ENCODE measurements at places on chromosomes 6 and 20.

GRCh38 chr6:15429141-15430110, 183.6 kb downstream of the JARID2 start:
- DNase-seq, result no peak

GRCh38 chr20:41275301-41275731, 42.2 kb downstream of the ZHX3 start:
- no peak for DNase-seq

DNA sequence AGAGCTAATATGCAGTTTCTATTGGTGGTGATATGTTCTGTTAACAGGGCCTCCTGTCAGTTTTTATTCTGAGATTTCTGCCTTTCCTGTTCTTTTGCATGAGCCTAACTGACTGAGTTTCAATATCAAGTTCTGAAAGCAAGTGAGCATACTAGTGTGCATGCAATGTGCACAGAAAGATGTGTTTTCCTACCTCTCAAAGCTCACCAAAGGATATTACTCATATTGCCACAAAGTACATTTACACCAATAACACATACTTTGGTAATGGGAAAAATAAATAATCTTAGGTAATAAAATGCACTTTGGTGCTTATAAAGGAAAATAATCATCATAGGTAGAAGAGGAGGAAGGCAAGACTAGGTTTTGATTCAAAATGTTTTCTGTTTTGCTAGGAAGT, 195.0 kb downstream of the KHDC1L start:
- no peak for DNase-seq

- DNase-seq, result no peak
Observed at GRCh38 chr6:126701676-126702560, 362.0 kb downstream of the CENPW start.

GRCh38 chr6:116971959-116972358, 94.9 kb downstream of the RFX6 start:
- DNase-seq, result peak; percentile 7

DNA sequence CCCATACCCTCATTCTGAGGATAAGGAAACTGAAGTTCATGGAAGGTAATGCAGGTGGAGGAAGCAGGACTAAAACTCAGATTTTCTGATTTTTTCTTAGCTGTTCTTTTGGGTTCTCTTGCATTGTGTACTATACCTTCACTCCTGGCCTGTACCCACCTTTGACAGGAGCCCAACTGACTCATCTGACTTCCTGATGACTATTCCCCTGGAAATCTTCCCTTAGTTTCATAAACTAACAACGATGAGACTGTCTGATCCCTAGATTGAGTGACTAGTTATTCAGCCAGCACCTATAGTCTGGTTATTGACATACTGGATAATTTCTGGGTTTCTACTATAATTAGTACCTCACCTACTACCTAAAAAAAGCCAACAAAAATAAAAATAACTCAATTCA, 10.1 kb downstream of the CRYBG1 start:
- no peak for DNase-seq

DNA sequence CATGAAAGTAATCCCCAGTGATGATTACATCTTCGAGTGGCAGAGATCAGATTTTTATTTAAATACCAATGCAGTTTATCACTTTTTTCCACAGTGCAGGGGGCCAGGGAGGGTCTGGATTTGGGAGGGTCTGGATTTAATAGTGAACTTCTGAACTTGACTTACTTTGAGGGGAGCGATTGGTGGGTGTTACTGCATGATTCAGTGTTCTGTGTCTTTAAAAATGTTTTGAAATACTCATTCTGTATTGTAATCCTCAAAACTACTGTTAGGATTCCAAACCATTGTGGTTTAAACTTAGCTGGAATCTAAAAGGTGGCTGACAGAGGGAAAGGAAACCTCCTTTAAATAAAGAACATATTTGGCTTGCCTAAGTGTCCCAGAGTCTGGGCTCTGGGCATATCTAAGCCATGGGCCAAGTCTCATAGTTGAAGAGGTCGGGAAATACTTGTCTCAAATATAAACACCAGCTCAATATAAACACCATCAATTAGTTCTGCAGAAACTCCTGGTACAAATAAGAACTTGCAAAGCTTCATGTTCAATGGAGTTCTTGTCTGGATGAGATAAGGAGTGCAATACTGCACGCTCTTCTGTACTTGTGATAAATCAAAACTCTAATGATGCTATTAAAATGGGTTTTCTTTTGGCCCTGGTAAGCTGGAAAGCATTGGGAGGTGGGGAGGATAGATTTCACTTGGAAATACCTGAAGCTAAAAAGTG, 14.4 kb downstream of the JARID2 start:
- DNase-seq, result no peak

Data from heart right ventricle (tissue), 16 donors.